Fibroblast of skin of scalp (primary cell): ENCODE measurements at places on chromosomes 5 and 9.

GRCh38 chr5:83547161-83547560 lies 75.6 kb downstream of the VCAN start:
- DNase-seq, result peak; percentile 64

DNA sequence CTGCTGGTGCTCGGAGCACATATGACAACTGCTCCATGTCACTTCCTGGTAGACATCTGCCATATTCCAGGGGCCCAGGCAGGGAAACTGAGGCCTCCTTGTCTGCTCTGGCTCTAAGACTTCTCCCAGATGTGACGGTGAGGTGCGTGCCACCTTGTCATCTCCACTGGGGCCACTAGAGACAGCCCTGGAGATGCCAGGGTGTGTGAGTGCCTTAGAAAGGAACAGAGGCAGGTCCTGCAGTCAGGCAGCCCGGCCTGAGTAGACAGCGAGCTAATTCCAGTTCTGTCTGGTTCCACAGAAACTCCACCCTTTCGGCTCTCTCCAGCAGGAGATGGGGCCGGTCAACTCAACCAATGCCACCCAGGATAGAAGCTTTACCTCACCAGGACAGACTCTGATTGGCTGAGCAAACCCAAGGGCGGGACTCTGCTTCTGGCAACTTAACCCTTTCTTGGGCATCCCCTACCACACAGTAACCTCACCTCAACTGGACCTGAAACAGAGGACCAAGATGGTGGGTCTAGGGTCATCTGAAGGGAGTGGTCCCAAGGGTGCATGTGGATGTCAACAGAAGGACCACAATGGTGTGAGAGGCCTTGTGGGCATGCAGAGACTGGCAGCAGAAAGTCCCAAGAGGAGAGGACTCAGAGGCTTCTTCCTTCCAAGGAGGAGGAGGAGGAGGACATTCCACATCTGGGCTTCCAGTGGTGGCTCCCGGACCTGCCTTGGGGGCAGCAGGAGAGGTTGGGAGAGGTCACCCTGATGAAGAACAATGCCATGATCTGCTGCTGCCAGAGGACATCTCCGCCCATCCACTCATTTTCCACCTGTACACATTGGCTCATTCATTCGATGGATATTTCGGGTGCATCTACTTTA lies 77.7 kb downstream of the RGS3 start:
- DNase-seq, result peak; percentile 79

DNA sequence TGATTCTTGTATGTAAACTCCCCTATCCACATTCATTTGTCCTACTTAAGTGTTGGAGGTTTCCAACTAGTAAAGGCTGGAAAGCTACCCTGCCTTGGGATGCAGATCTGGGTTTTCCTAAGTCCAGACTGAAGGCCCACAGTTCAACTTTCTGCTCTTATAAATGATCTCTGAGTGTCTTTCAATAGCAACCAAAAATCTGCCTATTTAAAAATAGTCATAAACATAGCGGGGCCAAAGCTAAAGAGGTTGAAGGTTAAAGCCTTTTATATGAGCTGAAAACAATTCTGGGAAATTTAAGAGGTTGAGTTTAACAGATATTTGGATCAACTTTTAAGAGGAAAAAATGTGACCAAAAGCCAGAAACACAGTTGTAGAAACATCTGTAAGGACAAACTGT lies 87.2 kb downstream of the NTRK2 start:
- no peak for DNase-seq

DNA sequence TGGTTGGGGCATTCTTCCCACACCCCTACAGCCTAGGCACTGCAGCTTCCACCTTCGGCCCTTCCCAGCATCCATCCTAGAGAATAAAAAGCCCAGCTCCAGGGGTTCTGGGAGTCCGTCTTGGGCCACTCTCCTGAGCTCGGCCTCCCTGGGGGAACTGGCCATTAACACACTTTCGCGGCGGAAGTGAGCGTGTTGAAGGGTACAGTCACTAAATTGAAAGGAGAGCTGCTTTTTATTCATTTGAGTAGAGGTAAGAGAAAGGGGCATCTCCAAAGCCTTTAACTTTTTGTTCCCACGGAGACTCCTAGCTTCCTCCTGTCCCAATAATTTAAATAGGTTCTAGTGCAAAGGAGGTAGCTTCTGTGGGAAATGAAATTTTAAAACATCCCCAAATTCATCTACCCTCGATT lies 31.0 kb upstream of the NFIB start:
- no peak for DNase-seq

DNA sequence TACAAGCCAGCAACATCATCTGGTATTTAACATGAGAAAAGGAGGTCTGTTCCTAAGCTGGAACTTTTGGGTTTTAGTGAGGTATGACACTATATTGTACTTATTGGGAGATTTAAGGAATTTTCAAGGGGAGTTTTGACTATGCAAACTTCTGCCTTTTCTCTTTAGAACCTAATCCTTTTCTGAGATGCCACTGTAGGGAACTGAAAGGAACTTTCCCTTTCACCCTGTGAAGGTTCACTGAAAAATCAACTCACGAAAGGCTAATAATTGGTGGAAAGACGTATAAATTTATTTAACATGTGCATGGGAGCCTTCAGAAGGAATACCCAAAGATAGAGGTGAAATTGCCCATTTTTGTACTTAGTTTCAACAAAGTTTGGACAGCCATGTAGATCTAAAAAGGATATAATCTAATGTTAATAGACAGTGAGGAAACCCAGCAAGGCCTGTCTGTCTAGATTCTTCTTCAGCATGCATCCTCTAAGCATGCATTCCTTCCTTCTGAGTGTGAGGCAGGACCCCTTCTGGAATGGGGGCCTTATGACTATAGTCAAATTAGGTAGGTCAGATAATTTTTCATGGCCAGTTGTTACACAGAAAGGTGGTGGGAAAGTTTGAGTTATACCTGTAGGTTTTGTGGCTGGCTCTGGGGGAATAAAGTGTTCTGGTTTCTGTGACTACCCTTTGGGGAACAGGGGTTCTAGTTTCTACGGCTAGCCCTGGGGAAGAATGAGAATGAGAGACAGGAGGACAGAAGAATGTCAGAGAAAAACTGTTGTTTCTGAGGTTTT lies 200.3 kb downstream of the C9orf152 start:
- peak; percentile 50 for DNase-seq
